ENCODE measurements at places on chromosomes 1 and 21.
A peak's percentile ranks its signal among the peaks of the same experiment; 100 is the strongest.

DNA sequence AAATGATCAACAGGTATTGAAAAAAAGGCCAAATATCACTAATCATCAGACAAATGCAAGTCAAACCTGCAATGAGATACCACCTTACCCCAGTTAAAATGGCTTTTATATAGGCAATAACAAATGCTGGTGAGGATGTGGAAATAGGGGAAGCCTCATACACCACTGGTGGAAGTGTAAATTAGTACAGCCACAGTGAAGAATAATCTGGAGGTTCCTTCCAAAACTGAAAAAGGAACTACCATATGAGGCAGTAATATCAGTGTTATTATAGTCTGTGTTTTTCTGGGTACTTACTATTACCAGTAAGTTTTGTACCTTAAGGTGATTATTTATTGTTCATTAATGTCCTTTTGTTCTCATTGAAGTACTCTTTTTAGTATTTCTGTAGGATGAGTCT, 201.3 kb downstream of the MRPL39 start:
- DNase-seq, result no peak

GRCh38 chr1:58082596-58082995, 463.9 kb downstream of the OMA1 start:
- no peak for DNase-seq

- no peak for DNase-seq
Observed at GRCh38 chr1:80629304-80629837, 1171.4 kb upstream of the ADGRL2 start.

DNA sequence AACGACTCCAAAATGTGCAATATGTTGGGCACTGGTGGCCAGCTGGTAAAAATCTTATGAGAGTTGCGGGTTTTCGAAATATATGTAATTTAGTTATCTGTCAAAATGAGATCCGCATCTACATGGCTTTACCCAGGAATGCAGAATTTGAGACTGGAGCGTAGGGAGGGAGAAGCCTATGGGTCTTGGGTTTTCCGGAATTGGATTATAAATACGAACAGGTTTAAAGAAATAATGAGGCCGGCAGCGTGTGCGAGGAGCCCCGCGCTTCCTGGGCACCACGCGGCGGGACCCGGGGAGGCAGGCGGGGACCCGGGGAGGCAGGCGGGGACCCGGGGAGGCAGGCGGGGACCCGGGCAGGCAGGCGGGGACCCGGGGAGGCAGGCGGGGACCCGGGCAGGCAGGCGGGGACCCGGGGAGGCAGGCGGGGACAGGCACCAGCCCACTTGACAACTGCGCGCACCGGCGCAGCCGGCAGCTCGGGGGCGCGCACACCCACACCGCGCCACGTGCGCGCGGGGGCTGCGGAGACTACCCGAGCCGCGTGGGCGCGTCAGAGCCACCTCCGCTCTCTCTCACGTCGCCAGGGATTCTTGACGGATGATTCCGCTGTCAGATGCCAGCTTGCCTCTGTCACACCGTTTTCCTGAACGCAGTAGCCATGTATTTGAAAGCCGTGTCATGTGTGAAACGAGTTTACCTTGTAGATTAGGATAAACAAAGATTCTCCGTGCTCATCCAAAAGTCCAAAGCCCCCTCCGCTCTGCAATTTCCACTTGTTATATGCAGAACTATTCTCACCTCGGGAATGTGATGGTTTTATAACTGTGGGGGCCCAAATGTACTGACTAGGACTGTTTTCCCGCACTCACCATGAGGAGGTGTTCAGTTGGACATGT, 54.3 kb upstream of the HNRNPU start:
- DNase-seq, result peak; percentile 40

- peak; percentile 78 for DNase-seq
Observed at GRCh38 chr1:66282343-66282852, 251.6 kb upstream of the SGIP1 start.

GRCh38 chr1:95369985-95370690, 136.1 kb downstream of the RWDD3 start:
- DNase-seq, result no peak

DNA sequence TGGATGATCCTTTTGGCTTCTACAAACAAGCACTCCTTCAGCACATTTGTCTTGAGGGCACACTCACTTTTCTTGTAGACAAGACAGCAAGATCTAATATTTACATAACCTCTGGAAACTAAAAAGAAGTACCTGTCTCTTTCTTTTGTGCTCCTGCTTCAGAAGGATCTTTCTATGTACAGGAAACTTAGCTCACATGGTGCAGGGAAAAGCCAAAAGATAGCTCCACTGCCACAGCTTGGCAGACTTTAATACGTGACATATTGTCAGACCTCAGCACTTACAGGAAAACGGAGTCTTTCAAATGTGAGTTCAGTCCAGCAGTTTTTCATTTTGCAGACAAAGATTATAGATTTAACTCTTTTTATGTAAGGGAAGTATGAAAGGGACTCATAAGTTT, 225.5 kb upstream of the SAMSN1 start:
- no peak for DNase-seq

DNA sequence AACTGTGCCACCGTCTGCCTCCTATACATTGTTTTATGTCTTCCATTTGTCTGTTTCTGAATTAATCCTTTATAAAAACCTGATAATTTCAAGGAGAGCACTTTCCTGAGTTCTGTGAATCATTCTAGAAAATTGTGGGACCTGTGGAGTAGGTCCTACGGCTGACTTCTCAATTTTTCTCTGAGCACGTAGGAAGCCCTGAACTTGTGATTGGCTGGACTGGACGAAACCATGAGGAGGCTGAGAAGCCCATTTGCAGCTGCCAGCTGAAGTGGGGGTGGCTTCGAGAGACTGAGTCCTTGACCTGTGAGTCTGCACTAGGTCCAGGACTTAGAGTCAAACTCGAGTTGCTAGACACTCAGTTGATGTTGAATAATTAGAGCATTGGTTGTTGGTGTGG, 277.1 kb upstream of the NCAM2 start:
- no peak for DNase-seq

DNA sequence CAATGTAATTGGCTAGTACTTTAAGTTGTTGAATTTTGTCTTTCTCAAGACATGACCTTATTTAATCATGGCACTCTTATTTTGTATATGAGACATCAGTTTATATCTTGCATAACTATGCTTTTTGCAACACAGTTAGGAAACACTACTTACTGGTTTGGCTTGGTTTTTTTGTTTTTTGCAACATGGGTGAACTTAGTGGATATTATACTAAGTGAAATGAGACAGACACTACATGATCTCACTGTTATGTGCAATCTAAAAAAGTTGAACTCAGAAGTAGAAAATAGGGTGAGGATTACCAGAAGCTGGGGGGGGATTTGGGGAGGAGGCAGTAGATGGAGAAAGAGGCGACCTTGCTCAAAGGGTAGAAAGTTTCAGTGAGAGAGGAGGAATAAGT, 132.1 kb downstream of the PLA2G4A start:
- DNase-seq, result no peak

DNA sequence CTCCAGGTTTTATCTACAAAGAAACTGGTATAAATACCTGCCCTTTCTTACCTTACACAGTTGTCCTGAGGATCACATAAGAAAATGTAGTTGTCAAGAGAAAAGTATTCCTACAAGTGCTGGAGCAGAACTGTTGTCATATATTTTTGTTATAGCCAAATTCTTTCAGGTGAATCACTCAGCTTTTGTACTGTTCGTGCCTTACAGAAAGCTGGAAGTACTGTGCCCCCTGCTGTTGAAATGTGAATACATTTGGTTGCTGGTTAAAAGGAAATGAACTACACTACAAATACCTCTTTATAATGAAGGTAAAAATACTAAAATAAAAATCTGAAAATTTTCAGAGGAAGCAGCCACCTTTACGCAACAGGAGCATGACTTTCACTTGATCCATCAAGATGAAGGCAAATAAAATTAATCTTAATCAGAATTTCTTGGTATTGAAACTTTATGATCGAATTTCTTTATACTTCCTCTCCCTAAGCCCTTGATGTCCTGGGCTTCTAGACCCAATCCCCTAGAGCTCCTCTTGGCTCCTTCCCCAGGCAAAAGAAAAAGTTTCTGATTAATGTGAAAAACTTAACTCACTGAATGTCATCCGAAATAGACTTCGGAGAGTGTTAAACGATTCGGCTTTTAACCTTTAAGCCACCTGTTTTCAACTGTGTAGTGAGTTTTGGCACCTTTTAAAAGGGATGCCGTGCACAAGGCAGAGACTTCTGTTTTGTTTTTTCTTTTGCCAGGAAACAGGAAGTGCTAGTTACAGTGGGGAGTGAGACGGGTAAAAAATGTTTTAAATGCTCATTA, 12.5 kb downstream of the CHML start:
- DNase-seq, result peak; percentile 72

- peak; percentile 40 for DNase-seq
Observed at GRCh38 chr1:240194120-240194519, 102.4 kb downstream of the FMN2 start.

DNA sequence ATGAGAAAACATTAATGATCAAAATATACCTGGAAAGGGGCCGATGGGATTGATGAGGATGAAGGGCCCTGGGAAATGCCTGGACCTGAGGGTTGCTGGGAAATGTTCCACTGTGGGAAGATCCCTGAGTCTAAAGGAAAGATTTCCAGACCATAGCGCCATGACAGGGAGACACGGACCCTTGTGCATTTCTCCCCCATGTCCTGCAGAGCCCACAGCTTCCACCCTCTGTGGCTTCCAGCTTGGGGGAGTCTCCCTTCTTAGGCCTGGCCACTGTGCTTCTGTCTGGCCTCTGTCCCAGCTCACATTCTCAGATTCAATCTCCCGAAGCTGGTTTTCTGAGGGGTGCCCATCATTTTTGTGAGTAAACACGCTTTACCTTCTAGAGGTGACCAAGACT, 1.0 kb upstream of the PRAMEF12 start:
- no peak for DNase-seq

GRCh38 chr1:30171537-30172298, 551.7 kb downstream of the MATN1 start:
- no peak for DNase-seq
